ENCODE measurements at places on chromosomes 7 and 10.

- DNase-seq = no peak
Observed at GRCh38 chr7:128889121-128889520, 21.4 kb downstream of the KCP start.

DNA sequence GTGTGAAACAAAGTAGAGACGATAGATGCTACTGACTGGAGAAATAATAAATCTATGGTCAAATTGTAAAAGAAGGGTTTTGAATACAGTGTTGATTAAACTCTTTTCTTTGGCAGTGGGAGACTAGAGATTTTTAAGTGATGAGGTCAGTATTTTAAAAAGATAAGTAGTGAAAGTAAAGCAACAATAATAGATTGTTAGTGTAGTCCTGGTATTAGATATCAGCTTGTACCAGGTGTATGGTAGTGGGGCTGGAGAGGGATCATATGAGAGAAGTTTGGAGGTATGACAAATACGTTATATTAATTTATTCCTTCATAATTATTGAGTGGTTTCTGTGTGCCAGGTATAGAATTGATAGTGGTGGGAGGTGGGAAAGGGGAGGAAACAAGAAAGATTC is 25.2 kb downstream of the PHTF2 start:
- DNase-seq = no peak

GRCh38 chr10:66394342-66395063 is 531.3 kb upstream of the LRRTM3 start:
- DNase-seq = no peak

GRCh38 chr10:3971713-3972112 is 186.7 kb upstream of the KLF6 start:
- DNase-seq = no peak

GRCh38 chr7:3094701-3095445 is 51.2 kb upstream of the CARD11 start:
- DNase-seq = no peak

GRCh38 chr10:111774486-111774885 is 409.1 kb downstream of the GPAM start:
- no peak for DNase-seq

DNA sequence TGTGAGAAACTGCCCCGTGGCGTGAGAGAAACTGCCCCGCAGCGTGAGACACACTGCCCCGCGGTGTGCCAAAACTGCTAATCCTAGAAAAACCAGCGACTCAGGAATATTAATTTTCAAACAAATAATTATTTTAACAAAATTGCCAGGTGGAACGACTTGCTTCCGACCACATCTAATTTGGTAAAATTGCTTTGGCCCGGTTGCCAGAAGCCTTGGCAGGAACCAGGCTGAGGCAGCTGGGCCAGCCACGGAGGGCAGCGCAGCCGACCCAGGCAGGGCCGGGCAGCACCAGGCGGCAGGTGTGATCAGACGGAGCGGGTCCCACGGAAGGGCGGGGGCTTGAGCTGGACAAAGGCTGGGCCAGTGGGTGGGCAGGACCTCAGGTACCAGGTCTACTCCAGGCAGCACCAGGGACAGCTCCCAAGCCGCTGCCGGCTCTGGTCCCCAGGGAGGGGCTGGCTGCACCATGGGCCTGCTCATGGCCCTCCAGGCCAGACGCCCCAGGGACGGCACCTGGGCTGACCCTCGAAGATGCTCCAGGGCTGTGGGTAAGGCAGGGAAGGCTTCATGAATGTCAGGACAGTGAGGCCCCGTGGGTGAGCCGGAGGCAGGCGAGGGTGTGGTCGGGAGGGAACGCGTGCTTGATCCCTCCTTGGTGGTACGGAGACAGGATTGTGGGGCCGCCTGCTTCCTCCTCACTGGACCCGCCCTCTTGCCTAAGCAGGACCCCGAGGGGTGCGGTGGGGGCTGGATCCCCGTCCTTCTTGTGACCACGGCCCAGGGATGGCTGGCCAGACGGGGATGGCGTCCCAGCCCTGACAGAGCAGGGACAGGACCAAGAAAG is 7.7 kb upstream of the ADGRA1 start:
- no peak for DNase-seq

DNA sequence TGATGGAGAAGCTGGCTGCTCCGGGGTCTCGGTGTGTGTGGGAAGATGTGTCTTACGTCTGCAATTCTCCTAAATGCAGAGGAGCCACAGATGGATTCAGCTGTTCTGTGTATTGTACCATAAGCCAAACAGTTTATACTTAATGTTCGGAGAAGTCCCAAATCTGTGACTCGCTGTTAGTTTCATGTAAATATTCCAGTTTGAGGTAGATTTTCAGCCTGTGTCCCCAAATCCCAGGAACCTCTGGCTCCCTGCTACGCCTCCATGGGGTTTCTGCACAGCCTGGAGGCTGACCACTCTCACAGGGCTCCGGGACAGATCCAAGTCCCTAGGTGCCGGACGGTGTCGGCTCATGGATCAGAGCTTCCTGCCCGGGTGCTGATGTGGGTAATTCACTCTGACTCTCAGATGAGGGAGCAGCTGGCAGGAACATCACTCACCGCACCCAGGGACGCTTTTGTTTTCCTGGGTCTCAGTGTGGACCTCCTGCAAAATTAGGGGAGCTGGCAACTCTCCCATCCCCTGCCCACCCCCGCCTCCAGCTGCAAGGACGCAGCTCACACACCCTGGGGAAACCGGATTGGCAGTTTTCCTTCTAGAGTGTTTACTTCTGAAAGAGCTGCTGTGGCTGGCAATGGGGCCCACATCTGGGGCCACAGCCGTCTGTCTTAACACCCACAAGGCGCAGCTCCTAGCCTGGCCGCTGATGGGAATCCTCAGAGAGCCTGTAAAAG is 421.1 kb upstream of the FOXK1 start:
- no peak for DNase-seq

DNA sequence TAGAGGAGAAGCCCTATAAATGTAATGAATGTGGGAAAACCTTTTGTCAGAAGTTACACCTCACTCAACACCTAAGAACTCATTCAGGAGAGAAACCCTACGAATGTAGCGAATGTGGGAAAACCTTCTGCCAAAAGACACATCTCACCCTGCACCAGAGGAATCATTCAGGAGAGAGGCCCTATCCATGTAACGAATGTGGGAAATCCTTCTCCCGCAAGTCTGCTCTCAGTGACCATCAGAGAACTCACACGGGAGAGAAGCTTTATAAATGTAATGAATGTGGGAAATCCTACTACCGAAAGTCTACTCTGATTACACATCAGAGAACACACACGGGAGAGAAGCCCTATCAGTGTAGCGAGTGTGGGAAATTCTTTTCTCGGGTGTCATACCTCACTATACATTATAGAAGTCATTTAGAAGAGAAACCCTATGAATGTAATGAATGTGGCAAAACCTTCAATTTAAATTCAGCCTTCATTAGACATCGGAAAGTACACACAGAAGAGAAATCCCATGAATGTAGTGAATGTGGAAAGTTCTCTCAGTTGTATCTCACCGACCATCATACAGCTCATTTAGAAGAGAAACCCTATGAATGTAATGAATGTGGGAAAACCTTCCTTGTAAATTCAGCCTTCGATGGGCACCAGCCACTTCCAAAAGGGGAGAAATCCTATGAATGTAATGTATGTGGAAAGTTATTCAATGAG is 18.9 kb downstream of the RBAK start:
- no peak for DNase-seq

DNA sequence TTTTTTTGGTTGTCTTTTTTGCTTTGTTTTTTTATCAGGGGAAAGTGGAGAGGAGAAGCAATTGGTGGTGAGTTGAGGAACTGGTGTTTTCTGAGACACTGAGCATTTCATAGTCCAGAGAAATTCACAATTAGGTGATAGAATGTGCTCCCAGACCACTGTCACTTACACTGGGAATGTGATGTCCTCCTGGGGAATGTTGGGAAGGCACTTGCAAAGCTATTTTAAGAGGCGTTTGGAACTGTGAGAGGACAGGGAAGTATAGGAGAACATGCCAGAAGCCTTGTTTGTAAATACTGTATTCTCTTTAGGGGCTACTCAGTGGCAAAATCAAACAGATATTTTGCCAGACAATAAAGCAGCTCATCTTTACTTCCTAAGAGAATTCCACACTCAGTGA is 16.0 kb downstream of the CHRM2 start:
- no peak for DNase-seq

GRCh38 chr7:149819141-149819960 is 18.8 kb upstream of the ZNF862 start:
- no peak for DNase-seq

GRCh38 chr10:36721871-36722270 is 403.5 kb upstream of the ANKRD30A start:
- no peak for DNase-seq

DNA sequence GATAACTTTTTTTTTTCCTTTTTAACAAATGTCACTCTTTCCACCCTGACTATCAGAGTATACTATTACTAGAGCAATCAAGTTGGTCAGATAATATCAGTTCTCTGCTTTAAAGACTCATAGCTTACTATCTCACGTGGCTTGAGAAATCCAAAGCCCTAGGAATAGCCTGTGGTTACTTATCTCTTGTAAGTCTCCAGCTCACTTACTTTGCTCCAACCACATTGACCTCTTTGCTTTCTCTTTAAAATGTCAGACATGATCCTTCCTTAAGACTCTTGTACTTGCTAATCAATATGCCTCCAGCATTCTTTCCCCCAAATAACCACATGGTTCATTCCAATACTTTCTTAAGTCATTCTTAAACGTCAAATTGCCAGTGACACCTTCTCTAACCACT is 1292.2 kb downstream of the REEP3 start:
- no peak for DNase-seq

- no peak for DNase-seq
Observed at GRCh38 chr7:18753972-18754610, 258.5 kb downstream of the HDAC9 start.

DNA sequence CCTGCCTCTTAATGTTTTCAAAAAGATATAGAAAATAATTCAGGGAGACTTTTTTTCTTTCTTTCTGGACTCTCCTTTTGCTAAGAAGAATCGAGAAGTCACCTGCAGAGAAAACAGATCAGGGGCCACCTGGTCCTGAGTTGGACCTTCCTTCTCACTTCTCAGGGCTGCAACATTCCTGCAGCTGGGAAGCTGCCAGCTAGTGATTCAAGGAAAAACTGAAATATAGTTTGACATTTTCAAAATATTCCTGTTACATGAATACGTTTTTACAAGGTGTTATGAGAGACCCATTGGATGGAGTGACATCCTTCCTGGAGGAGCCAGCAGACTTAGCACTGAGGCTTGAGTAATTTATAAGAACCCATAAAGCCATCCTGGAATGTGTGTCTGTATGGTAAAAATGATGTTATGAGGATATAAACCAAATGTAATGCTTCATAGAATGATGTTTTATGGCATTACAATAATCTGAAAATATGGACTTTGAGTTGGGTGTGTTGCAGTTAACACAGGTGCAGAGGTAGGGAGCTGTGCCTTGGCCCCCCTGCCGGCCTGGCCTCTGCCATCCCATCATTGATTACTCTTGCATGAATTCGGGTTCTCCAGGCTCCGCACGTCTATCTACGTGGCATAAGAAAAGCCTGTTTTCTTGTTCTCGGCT is 149.7 kb downstream of the PAXIP1 start:
- no peak for DNase-seq

GRCh38 chr7:36448781-36449379 is 59.2 kb downstream of the ANLN start:
- no peak for DNase-seq

DNA sequence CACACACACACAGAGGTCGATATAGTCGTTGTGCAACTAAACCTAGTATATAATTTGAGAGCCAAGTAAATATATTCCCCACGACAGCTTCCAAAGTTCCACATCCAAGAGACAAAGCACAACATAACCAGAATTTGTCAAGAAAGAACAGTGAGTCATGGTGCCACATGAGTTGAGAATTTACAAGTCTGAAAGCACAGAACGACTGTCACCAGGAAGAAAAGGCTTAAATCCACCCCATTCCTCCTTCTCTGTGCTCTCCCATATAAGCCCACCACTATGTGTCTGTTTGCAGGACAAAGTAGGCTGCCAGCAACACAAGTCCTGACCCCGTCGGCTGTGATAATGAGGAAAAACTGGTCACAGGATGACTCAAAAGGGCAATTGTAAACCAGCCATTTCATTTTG is 32.8 kb downstream of the GSAP start:
- DNase-seq = no peak

GRCh38 chr7:133545618-133546017 is 292.7 kb downstream of the EXOC4 start:
- DNase-seq = no peak

DNA sequence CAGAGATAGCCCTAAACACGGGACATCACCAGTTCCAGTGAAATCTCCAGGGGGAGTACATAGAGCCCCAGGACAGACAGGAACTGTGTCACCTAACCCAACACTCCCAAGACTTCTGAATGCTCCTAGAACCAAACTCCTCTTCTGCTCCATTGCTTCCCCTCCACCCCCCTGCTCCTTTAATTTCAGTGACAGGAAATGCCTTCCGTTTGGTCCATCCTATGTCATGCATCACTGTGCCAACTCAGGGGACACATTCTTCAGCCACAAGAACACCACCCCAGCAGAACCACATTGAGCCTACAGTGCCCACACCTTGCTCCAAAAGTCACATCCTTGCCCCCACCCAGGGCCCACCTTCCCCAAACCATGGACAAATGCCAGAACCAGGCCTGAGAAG is 100.5 kb downstream of the KCNMA1 start:
- no peak for DNase-seq

GRCh38 chr7:18481776-18482175 is 13.8 kb upstream of the HDAC9 start:
- no peak for DNase-seq

Data from NCI-H774 (cell line).